ENCODE measurements at places on chromosomes 16 and 17.

DNA sequence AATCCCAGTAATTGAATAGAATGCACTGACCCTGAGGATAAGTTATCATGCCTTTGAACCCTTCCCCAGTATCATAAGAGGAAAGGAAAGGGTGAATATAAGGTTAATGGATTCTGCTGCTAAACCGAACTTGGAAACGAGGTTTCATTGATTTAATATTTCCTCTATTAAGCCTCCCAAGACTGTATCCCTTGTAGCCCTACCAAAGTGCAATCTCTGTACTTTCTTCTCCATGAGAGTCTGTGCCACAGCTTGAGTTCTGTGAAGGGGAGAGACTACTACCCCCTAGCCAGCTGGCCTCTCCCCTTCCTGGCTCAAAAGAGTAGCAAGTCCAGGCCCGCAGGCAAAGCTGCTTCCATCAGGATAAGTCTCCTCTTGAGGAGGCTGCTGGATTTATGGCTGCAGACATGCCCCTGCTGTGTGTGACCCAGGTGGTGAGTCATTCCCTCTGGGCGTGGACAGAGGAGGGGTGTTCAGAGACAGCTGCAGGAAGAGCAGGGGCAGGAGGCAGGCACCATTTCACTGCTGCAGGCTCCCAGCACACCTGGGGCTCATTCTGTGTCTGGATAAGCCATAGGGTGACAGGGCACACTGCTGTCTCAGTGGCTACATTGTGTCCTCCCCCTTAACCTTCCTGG, 58.4 kb downstream of the TOM1L2 start:
- no peak for DNase-seq

- DNase-seq = no peak
Observed at GRCh38 chr16:13061691-13062090, 160.3 kb downstream of the SHISA9 start.

DNA sequence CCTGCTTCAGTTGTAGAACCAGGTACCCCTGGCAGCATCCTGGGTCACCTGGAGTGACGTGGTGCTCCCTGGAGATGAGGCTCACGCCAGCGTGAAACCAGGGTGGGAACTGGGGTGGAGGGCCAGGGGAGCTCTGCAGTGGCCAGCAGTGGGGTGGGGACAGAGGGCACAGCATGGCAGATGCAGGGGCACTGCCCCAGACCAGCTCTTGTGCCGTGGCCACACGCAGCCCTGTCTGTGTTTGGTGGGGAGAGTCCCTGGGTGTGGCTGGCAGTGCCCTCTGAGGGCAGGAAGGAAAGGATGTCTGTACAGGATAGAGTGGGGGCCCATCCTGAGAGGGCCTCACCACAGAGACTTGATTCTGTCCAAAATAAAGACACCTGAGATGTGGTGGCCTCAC, 24.5 kb downstream of the ZNF750 start:
- DNase-seq = no peak

- no peak for DNase-seq
Observed at GRCh38 chr16:89761304-89761922, 40.1 kb downstream of the ZNF276 start.

DNA sequence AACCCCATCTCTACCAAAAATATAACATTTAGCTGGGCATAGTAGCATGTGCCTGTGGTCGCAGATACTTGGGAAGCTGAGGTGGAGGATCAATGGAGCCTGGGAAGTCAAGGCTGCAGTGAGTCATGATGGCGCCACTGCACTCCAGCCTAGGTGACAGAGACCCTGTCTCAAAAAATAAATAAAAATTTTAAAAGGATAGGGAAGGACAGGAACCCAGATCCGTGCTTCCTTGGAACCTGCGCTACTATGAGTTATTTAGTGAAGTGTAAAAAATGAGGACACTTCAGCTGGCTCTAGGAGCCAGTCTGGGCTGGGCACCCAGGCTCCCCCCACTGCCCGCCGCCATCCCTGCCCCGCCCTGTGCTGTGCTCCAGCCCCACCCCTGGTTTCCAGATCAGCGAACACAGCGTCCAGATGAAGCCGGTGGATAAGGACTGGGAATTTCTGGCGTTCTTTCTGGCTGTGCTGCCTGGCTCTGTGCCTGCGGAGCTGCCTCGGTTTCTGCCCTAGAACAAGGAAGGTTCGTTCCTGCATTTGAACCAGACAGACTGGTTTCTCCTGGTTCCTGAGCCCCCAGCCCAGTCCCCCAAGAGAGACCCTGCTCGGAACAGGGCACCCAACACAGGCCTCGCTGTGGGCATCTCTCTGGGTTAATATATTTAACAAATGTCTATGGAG, 18.5 kb downstream of the PLLP start:
- no peak for DNase-seq

- DNase-seq = peak; percentile 84
Observed at GRCh38 chr17:35022536-35023063, 40.9 kb downstream of the RFFL start.

DNA sequence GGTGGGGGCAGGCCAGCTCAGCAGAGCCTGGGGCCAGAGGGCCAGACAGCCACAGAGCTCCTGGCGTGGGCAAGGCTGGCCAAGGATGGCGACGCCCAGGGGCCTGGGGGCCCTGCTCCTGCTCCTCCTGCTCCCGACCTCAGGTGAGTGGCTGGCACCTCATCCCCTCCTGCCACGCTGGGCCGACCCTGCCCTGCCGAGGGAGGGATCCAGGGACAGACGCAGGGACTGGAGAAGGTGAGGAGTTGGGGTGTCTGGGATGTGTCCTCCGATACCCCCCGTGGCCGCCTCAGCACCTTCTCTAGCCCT, at the start of gene ADGRG3:
TSS of gene ADGRG3 (plus strand) at position 44 of the 309 bp plus-strand sequence. CDS start at position 86, 42 bp downstream.
- no peak for DNase-seq

DNA sequence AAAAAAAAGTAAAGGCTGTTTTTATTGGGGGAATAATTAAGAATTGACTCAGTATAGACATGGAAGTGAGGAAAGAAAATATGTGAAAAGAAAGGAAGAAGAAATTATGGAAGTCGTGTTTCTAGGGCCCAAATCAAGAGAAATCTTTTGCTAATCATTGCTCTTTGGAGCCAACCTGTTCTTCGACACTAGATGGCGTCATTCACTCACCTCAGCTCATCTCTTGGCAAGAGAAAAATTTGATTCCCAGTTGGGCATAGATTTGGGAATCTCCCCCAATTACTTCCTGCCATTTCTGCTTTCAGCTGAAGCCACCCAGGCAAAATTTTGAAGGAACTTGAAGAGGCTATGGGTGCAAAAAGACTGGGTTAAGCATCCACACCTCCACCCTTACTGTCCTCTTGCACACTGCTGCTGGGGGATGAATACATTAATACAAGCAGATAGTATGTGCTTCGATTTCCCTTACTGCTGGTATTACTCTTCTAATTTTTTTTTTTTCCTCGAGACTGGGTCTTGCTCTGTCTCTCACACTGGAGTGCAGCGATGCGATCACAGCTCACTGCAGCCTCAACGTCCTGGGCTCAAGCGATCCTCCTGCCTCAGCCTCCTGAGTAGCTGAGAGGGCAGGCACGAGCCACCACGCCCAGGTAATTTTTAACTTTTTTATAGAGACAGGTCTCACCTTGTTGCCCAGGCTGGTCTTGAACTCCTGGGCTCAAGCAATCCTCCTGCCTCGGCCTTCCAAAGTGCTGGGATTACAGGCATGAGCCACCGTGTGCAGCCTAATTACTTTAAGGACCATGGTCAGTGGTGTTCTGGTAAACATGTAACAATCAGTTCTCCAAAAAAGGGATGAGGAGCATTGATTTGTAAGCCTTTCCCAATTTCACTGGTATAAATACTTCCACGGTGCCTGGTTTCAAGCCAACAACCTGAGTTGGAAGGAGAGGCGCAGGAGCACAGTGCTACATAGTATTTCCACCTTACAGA, 13.5 kb downstream of the PSMD7 start:
- DNase-seq = no peak

DNA sequence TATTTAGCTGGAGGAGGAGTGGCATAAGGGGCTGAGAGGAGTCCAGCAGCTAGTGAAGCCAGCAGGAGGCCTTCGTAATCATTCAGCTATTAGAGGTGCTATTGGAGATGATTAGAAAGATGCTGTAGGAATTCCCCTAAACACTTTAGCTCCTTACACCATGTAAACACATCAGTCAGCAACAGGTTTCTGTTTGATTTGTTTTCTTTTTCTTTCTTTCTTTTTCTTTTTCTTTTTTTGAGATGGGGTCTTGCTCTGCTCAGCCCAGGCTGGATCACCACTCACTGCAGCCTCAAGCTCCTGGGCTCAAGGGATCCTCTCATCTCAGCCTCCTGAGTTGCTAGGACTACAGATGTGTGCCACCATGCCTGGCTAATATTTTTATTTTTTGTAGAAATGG, 10.6 kb upstream of the SEPHS2 start:
- DNase-seq = no peak

DNA sequence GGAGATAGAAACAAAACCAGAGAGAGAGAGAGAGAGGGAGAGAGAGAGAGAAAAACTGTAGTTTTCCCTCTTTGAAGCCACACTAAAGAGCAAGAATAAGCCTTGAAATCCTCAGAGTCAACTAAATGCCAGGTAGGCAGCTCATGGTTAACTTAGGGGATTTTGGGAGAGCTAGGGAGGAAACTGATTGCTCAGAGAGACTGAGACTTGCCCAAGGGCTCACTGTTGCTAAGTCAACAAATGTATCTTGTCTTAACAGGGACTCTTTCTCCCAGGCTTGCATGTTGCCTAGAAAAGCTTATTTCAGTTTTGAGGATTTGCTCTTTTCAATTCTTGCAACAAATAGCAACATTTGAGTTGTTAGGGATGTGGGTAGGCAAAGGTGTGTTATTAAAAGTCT, 4.5 kb upstream of the SLC5A11 start:
- no peak for DNase-seq

- DNase-seq = no peak
Observed at GRCh38 chr17:55242476-55242875, 22.3 kb upstream of the HLF start.

All from activated naive CD4-positive, alpha-beta T cell treated with anti-CD3 and anti-CD28 coated beads, Interleukin-2, amount 50 U/mL, for 72 hours (primary cell).